IPS-NIHi11 (cell line): ENCODE measurements at places on chromosomes 2 and 18.

DNA sequence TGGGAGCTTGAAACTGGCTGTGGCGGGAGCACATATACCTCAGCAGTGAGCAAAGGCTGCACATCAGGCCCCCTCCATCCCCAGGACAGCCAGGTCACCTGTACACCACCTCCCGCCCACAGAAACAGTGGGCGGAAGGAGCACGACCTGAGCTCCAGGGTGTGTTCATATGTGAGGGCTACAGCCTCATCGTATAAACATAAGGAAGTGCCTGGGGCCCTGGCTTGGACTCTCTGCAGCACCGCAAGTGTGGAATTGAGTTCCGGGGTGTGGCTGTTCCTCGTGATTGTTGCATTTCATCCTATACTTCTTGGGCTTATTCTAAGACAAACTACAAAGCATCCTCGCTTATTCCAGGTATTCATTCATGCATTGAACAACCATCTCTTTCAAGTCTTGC is 60.1 kb upstream of the TPO start:
- DNase-seq = no peak

DNA sequence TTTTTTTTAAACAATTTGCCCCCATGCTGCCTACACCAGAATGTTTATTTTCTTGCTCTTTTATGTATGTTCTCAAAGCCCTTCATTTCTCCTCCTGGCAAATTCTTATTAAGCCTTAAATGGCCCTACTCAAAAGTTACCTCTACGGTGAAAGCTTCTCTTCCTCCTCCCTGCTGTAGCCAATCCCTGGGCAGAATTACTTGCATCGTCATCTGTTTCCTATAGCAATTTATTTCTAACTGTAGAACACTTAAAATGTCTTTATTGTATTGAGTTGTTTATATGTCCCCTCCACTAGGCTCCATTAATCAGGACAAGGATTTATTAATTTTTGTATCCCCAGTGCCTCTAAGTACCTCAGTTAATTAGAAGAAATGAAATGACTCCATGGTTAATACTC is 2.5 kb upstream of the RAD51AP2 start:
- DNase-seq = no peak

GRCh38 chr18:32530947-32531651 is 60.4 kb upstream of the GAREM1 start:
- DNase-seq = no peak

DNA sequence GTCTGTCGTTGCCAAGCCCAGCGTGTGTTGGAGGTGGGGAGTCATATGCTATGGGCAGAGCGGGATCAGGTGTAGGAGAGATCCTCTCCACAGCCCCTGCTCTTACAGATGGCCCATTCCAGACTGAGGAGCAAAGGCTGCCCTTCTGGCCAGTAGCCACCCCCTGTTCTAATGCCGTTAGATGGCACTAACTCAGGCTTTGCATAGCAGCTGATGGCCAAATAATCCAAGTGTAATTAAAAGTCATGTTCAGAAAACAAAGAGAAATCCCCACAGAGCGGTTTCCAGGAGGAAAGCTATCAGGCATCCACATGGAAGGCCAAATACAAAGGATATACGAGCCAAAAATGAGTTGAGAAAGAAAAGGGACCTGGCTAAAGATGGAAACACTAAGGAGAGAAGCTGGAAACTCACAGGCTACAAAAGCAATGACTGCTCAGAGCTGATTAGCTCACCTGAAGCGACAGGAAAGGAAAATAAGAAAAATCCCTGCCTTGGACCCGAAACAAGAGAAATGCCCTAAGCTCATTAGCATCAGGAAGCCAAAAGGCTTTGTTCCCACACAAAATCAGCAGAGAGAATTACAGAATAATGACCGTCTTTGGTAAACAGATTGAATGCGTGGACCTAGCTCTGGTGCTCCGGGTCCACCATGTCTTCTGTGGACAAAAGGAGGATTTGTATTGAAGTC is 1002.4 kb upstream of the KLHL29 start:
- no peak for DNase-seq

- no peak for DNase-seq
Observed at GRCh38 chr18:61764381-61764780, 128.4 kb downstream of the RNF152 start.

DNA sequence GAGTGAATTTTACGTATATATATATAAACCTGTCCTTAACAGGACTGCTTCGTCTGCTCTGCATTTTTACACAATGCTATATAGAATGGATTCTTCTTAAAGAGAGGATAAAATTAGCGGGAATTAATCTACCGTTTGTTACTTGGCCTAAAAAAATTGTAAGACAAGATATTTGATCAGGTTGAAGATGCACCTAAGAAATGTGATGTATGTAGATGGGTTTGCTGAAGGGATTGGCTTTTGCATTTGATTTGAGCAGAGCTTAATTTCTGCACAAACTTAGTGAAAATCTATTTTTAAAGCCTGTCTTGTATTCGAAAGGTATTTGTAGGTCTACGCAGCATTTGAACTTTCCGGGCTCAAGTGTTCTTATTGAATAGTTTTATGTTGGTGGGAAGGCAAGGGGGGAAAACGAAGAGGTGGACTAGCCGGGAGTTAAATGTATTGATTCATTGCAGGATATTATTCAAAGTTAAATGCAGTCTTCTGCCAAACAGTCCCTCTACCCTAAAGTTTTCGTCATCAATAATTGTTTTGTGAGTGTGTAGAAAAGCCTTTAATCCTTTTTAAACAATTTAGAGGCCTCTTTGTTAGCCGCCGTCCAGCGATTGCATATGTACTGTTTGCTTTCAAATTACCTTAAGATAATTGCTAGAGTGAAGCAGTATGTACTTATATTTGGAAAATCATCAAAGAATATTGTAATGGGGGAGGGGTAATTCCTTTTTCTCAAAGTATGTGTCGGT is 1.2 kb downstream of the PPP1CB start:
- DNase-seq = no peak

DNA sequence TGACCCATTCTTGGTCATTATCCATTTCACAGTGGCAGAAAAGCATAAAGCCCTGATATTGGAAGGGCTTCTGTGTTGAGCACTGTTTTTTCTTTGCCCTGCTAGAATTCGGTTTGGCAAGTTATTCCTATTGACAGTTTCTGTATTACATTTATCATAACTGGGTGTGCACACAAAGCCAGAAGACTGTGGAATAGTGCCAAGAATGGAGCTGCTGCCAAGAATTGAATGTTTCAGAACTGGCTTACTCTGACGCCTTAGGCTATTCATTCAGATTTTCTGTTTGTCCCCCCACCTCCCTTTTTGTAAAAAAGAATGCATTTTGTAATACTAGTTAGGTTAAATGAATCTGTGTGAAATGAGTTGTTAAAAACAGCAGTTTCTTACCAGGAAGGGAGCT is 12.7 kb downstream of the KDM3A start:
- DNase-seq = no peak
